Transverse colon (tissue), 4 donors: ENCODE measurements at places on chromosomes 5 and 9. TPM values are rescaled to one million over a fixed set of nuclear protein-coding genes. Genes with fewer than 3 reads are reported as not detected.
A peak's percentile ranks its signal among the peaks of the same experiment; 100 is the strongest.

GRCh38 chr5:10563110-10563944 is 543 bp upstream of the ANKRD33B start:
- H3K27ac ChIP-seq: peak overlapping the region; percentile 65
- H3K27me3 ChIP-seq: peaks cover 68% of the 10 kb centered on the region
- H3K4me3 ChIP-seq: peak overlapping the region; percentile 75
- H3K4me1 ChIP-seq: peaks cover 9% of the 10 kb centered on the region

DNA sequence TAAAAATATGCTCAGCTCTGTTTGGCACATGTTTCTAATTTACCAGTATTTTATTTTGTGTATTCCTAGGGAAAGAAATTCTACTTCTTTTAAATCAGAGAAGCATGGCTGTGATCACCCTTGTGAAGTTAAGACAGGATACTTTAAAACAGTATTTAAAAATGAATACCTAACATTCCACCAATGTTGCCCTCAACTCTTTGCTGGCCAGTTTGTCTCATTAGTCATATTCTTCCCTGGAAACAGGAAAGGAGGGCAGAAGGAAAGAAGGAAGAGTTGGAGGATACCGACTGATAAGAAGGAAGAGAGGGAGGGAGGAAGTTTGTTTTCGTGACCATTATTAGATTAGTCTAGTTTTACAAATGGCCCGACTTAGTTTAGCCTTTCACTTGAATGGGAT is 137.4 kb downstream of the PLK2 start:
- DNase-seq: no peak
- no peaks in the 10 kb centered on the region for H3K4me1 ChIP-seq
- no peak overlapping the region for H3K4me3 ChIP-seq
- H3K36me3 ChIP-seq: no peaks in the 10 kb centered on the region
- no peaks in the 10 kb centered on the region for H3K27me3 ChIP-seq

Gene TNFAIP8
- total RNA-seq: 28.1 TPM

- no peak for DNase-seq
- no peaks in the 10 kb centered on the region for H3K27me3 ChIP-seq
- H3K4me1 ChIP-seq: peaks cover 10% of the 10 kb centered on the region
Measured at GRCh38 chr5:127935398-127935797, 148.2 kb upstream of the SLC12A2 start.

Gene CPLANE1
- 67.7 TPM for total RNA-seq

DNA sequence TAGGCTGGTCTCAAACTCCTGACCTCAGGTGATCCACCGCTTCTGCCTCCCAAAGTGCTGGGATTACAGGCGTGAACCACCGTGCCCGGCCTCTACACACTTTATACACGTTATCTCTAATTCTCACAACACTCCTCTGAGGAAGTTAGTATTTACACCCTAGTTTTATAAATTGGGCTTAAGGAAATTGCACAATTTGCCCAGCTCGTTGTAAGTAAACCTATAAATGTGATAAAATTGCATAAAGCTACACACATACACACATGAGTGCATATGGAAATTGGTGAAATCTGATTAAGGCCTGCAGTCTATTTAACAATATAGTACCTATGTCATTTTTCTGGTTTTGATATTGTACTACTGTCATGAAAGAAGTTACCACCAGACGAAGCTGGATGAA is 4.4 kb upstream of the SLC4A9 start:
- H3K4me3 ChIP-seq: no peak overlapping the region
- H3K27ac ChIP-seq: no peak overlapping the region
- DNase-seq: no peak
- no peaks in the 10 kb centered on the region for H3K4me1 ChIP-seq
- H3K27me3 ChIP-seq: no peaks in the 10 kb centered on the region

DNA sequence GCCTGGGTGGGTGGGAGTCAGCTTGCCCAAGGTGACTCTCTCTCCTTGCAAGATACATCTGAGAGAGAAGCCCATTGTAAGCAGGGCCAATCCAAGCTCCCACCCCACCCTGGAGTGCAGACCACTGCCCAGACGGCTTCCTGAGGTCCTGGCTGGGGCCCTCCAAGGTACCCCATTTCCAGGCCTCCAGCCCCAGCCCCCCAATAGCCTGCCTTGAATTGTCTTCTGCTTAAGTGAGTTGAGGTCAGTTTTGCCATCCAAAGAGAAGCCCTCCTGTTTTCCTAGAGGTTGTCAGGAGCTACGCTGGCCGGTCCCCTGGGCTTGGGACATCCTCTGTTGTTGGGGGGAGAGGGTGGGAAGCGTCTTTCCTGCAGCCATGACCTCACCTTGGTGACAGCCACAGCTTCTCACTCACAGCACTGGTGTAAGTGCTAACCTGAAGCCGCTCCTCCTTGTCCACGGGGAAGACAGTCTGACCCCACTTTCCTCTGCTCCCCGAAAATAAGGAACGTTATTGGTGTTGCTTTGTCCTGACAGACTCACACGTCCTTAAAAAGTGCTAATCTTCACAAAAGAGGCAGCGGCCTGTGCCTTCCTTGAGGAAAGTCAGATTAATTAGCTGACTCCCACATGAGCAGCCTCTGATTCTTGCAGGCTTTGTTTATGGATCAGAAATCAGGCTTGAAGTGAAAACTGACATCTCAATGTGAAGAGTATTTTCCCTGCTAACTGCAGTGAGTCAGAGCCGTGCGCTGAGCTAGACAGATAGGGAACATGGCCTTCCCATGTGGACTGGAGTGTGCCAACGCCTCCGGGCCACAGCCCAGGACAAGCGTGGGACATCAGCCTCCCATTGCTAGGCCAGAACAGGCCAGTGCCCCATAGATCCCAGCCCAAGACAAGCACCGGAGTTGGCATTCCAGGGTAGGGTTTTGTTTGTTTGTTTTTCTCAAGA is 52.3 kb downstream of the ADAMTS2 start:
- no peak overlapping the region for H3K27ac ChIP-seq
- H3K4me1 ChIP-seq: no peaks in the 10 kb centered on the region
- DNase-seq: no peak
- H3K27me3 ChIP-seq: no peaks in the 10 kb centered on the region
- H3K36me3 ChIP-seq: no peaks in the 10 kb centered on the region

DNA sequence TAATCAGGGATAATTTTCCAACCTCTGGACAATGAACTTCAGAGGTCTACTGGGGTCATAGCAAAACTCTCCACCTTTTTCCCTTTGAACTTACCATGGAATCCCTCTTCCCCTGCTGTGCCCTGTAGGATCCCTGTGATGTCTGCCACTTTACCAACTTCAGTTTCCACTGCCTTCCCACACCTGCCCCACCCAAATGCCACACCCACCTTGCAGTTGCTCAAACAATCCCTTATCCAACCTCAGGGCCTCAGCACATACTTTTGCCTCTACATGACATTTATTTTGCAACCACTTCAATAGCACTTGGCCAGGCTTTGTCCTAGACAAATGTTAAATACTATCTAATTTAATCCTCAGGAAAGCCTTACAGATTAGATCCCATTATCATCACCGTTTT is 463.7 kb upstream of the WWC1 start:
- no peak overlapping the region for H3K4me3 ChIP-seq
- H3K36me3 ChIP-seq: no peaks in the 10 kb centered on the region
- H3K4me1 ChIP-seq: no peaks in the 10 kb centered on the region
- no peak for DNase-seq

DNA sequence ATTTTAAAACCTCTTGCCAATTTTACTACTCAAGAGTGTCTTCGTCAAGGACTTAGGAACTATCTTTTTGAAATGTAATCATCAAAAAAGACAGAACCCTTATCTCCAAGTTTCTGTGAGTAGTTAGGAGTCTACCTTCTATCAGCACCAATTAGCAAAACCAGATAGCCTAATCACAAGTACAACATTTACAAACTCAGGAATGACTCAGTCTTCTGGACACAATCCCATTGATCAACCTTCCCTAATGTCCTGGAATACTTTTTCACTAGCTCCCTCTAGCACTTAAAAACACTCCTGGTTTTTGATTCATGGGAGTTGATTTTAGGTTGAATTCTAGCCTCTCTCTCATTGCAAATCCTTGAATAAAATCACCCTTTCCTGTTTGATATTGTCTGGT is 680.7 kb downstream of the PRR16 start:
- no peak for DNase-seq
- no peaks in the 10 kb centered on the region for H3K27me3 ChIP-seq
- no peak overlapping the region for H3K27ac ChIP-seq
- H3K4me3 ChIP-seq: no peak overlapping the region
- no peaks in the 10 kb centered on the region for H3K4me1 ChIP-seq
- H3K36me3 ChIP-seq: no peaks in the 10 kb centered on the region

DNA sequence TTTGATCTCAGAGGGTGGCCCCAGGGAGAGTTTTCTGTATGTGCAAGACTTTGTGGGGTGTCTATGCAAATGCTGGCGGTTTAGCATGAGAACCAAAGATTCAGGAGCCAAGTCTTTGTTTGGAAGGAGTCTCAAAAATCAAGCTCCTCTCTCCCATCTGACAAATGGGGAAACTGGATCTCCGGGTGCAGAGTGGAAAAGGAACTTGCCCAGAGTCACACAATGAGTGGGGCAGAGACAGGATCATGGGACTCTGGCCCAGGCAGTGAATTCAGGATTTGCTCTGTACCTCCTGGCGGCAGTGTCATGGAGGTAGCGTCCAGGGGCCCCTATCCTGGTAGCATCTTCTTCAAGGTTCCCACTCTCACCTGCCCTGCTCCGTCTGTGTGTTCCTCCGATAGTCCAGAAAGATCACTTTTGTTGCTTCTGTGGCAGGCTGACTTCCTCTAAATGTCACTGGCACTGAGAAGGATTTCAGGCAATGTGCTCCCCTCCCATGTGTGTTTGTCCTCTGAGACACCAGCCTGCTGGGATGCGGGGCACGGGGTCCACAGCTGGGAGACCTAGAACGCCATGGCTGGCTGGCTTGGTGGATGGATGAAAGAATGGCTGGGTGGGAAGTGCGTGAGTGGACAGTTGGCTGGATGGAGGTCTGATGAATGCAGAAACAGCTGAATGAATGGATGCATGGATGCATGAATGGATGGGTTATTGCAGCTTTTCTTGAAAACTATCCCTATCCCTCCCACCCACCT is 3.6 kb downstream of the CCL19 start:
- no peaks in the 10 kb centered on the region for H3K36me3 ChIP-seq
- H3K4me1 ChIP-seq: no peaks in the 10 kb centered on the region
- no peak overlapping the region for H3K27ac ChIP-seq
- H3K4me3 ChIP-seq: no peak overlapping the region
- DNase-seq: no peak
- H3K27me3 ChIP-seq: no peaks in the 10 kb centered on the region

Gene PCDHB10
- 1.1 TPM for total RNA-seq

DNA sequence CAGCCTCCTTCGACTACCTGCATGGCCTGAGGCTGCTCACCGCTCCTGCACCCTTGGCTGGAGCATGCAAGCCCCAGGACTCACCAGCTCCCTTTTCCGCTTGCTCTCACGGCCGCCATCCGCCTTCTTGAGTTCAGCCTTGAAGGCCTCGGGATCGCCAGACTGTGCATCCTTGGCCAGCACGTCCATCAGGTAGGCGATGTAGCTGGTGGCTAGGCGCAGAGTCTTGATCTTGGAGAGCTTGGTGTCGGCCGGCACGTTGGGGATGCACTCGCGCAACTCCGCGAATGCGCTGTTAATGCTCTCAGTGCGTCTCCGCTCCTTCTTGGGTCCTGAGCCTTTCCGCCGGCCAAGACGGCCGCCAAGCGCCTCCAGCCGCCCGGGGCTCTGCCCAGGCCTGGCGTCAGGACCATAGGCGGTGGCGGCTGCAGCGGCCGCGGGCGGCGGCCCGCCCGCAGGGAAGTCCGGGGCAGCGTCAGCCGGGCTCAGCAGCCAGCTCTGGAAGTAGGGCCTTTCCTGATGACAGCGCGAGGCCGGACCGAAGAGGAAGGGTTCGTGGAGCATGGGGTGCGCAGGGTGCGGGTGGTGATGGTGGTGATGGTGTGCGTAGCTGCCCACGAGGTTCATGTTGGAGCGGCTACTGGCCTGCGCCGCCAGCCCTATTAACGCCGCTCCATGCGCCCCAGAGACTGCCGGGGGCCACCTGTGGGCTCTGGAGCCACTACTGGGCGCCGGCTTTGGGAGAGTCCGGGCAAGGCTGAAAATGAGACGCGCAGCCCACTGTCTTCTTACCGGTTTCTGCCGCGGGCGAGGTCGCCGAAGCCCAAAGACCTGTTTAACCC is 424 bp downstream of the HAND1 start:
- no peak for DNase-seq
- H3K36me3 ChIP-seq: no peaks in the 10 kb centered on the region
- H3K27ac ChIP-seq: peak overlapping the region; percentile 85

Gene GRIN1
- not detected for total RNA-seq

- no peak for DNase-seq
- no peak overlapping the region for H3K4me3 ChIP-seq
- H3K36me3 ChIP-seq: peaks cover 21% of the 10 kb centered on the region
- H3K27ac ChIP-seq: no peak overlapping the region
- H3K4me1 ChIP-seq: no peaks in the 10 kb centered on the region
Measured at GRCh38 chr9:14652729-14653377, 40.4 kb downstream of the ZDHHC21 start.

GRCh38 chr9:14993061-14993800 is 83.0 kb upstream of the FREM1 start:
- peak overlapping the region; percentile 41 for H3K4me3 ChIP-seq
- peak overlapping the region; percentile 16 for H3K27ac ChIP-seq
- H3K4me1 ChIP-seq: no peaks in the 10 kb centered on the region
- H3K27me3 ChIP-seq: no peaks in the 10 kb centered on the region

GRCh38 chr5:123265551-123265950 is 157.7 kb downstream of the CEP120 start:
- no peaks in the 10 kb centered on the region for H3K27me3 ChIP-seq
- DNase-seq: no peak
- H3K36me3 ChIP-seq: no peaks in the 10 kb centered on the region
- no peak overlapping the region for H3K4me3 ChIP-seq
- no peaks in the 10 kb centered on the region for H3K4me1 ChIP-seq
